ENCODE measurements at places on chromosomes 4 and X.

DNA sequence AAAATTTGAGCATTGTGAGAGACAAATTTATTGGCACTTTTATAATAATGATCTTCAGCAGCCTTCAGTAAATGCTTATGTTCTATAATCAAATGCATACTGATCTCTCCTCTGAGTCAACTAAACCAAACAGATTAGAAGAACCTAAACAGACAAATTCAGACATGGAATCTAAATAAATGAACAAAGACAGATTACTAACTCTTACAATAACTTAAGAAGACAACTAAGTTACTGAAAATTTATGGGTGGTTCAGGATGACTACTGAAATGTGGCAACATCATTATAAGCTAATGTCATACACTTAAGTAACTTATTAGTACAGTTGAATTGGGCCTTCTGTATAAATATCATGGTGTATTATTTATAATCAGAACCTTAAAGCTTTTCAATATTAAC lies 127.3 kb downstream of the NEK1 start:
- no peak for DNase-seq

GRCh38 chrX:94633237-94633636 lies 959.2 kb downstream of the FAM133A start:
- DNase-seq: no peak

- DNase-seq: no peak
These were observed 1.0 kb upstream of the PLA2G12A start for GRCh38 chr4:109730619-109731545.

DNA sequence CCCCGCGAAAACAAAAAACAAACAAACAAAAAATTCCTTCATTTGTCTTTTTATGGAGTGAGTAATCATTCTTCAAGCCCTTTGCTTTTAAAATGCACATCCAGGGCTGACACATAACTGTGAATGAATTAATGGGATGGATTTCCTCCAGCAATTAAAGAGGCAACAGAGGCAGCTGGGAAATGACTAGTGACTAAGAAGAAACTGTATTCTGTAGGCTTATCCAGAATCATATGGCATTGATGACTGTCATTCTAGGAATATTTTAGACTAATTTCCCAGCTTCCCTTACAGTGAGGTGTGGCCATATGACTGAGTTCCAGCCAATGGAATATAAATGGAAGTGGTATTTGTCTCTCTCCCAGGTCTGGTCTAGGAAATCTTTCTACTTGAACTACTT lies 46.8 kb upstream of the PDE5A start:
- DNase-seq: no peak

GRCh38 chr4:152106113-152106763 lies 345.4 kb upstream of the GATB start:
- no peak for DNase-seq

DNA sequence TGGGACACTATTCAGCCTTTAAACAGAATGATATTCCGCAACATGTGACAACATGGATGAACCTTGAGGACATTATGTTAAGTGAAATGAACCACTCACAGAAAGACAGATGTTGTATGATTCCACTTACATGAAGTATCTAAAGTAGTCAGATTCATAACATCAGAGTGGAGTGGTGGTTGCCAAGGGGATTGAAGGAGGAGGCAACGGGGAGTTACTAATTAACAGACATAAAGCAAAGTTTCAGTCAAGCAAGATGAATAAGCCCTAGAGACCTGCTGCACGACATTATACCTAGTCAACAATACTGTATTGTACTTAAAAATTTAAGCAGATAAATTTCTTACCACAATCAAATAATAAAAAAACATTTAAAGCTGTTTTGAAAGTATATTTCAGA lies 105.0 kb upstream of the NR0B1 start:
- no peak for DNase-seq

DNA sequence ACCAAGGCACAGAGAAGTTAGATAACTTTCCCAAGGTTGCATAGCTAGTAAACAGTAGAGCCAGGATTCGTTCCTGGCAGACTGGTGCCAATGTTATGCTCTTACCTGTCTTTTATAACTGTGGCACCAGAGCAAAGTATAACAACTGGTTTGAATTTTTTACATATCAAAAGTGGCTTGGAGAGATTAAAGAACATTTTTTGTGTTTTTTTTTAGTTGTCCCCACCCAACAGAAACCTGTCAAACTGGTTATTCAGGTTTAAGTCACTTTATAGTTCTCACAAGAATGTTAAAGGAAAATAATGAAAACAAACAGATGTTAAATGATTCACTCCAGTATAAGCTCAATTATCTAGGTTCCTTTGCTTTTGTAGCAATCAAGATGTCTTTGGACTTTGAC lies 15.6 kb upstream of the FAM47E start:
- DNase-seq: no peak

DNA sequence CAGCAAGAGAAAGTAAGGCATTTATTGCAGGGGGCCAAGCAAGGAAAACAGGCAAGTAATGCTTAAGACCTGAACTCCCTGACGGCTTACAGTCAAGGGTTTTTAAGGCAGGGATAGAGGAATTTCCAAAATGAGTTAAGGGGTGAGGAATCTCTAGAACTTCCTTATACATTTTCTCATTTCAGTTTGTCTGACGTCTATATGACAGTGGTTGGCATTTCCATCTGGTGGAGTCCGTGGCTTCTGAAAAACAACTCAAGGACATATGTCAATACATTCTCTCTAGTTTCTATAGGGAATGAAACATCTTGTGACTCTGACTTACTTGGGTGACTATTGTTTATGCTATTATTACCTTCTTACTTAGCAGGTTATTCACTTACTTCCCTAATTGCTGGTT lies 19.3 kb upstream of the GUCY2F start:
- DNase-seq: no peak

GRCh38 chr4:152065545-152065944 lies 304.7 kb upstream of the GATB start:
- DNase-seq: no peak

GRCh38 chr4:185920171-185920570 lies 108.2 kb upstream of the SORBS2 start:
- no peak for DNase-seq

GRCh38 chr4:123110147-123110546 lies 187.8 kb upstream of the NUDT6 start:
- no peak for DNase-seq

DNA sequence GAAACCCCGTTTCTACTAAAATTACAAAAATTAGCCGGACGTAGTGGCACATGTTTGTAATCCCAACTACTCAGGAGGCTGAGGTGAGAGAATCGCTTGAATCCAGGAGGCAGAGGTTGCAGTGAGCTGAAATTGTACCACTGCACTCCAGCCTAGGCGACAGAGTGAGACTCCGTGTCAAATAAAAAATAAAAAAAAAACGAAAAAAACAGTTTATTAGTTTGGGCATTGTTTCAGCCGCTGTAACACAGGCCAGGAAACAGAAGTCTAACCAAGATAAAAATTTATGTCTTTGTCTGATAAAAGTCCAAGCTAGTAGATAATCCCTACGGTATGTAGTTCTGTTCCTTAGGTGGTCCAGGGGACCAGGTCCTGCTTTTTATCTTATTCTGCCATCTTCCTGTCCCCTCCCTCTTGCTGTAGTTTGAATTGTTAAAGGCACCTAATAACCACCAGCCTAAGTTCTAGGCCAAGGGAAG lies 21.4 kb downstream of the USO1 start:
- DNase-seq: no peak

- DNase-seq: no peak
These were observed 115.2 kb upstream of the KIT start for GRCh38 chr4:54542540-54543041.

DNA sequence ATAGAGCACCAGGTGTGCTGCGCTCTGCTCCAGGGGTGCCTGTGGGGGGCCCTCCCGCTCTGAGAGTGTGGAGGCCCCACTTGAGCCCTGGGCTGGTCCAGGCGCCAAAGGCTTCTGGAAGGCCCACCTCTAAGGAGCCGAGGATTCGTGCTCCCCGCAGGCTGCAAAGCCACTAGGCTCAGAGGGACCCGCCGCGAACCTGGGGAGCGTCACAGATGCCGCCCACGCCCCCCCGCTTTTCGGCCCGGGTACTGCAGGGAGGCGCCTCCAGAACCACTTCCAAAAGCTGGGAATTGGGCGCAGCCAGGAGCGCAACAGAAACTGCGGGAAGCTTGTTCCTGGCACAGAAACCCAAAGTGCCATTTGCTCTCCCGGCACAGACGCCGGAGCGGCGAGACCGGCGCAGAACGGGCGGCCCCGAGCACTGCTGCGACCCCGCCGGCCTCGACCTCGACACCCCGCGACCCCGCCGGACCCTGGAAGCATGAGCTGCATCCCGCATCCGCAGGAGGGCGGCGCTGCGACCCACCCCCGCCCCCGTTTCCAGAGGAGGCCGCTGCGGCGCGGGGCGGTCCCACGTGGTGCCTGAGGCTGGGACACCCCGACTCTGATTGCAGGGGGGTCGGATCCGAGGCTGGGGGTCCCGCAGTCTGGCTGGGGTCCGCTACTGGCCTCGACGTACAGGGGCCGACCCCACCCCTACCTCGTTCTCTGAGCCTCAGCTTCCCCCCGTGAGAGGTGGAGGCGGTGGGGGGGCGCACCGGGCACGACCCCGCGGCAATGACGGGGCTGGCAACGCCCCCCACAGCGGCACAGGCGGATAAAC lies 30.8 kb downstream of the CPLX1 start:
- no peak for DNase-seq

DNA sequence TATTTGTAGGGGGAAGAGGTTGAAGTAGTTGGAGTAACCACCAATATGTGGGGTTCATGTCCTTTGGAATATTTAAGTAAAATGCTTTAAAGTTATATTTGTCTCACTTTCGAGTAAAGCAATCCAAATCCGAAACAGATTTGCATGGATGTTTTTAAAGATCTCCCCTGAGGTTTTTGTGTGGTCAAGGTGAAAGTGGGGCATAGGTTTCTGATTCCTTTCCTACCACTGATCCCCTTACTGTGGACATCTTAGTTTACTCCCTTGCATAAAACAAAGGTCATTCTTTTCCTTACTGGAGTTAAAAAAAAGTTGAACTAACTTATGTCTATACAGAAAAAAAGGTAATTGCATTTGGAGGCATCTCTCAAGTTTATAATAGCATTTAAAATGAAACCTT lies 71.9 kb upstream of the PHOX2B start:
- DNase-seq: no peak

DNA sequence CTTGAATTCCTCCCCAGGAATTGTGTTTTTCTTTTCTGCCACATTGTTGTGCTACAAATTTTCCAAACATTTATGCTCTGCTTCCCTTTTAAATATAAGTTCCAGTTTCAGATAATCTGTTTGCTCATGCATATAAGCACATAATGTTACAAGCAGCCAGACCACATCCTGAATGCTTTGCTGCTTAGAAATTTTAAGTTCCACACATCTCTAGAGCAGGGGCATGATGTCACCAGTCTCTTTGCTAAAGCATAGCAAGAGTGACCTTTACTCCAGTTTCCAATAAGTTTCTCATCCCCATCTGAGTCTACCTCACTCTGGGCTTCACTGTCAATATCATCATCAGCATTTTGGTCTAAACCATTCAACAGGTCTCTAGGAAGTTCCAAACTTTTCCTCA lies 932.5 kb downstream of the SH3BGRL start:
- DNase-seq: no peak

- no peak for DNase-seq
These were observed 30.4 kb upstream of the CLTRN start for GRCh38 chrX:15694941-15695451.

DNA sequence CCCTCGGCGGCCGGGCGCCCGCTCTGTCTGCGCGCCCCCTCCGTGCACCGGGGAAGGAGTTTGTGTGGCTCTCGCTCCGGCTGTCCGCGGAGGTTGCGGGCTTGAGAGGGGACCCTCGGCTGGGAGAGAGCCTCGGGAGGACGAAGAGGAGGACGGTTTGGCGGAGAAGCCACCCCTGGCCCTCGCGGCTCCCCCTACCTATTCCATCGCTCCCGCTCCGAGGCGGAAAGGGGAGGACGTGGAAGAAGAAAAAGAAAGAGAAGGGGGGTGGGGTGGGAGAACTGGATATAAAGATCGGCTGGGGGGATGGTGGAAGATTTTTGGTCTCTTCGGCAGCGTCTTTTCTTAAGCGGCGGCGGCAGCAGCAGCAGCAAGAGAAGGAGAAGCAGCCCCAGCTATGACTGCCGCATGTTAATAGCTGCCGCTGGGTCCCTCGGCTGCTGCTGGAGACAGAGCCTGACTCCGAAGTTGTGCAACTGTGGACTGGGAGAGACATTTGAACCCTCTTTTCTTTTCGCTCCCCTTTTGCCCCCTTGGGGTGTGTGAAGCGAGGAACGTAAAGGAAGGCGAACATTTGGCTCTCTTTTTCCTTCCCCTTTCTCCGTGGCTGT lies 895 bp downstream of the ADGRL3 start:
- no peak for DNase-seq

GRCh38 chr4:39067451-39067850 lies 5.4 kb downstream of the KLHL5 start:
- DNase-seq: no peak

- DNase-seq: no peak
These were observed 332.5 kb downstream of the GRID2 start for GRCh38 chr4:92636038-92636806.

GRCh38 chr4:74400395-74400794 lies 35.5 kb downstream of the EREG start:
- no peak for DNase-seq

DNA sequence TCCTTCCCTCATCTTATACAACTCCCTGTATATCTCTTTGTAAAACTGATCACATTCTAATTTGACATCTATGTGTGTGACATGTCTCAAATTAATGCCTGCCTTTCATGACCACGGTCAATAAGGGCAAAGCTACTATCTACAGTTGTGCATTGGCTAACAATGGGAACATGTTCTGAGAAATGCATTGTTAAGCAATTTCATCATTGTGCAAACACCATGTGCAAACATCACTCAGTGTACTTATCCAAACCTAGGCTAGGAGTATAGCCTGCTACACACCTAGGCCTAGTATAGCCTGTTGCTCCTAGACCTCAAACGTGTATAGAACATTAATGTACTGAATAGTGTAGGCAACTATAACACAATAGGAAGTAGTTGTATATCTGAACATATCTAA lies 95.0 kb downstream of the BANK1 start:
- DNase-seq: no peak

GRCh38 chr4:43113196-43113595 lies 220.7 kb downstream of the GRXCR1 start:
- DNase-seq: no peak

- DNase-seq: no peak
These were observed 201.6 kb downstream of the QDPR start for GRCh38 chr4:17310269-17310652.

GRCh38 chr4:158161551-158162354 lies 11.1 kb downstream of the GASK1B start:
- DNase-seq: no peak

DNA sequence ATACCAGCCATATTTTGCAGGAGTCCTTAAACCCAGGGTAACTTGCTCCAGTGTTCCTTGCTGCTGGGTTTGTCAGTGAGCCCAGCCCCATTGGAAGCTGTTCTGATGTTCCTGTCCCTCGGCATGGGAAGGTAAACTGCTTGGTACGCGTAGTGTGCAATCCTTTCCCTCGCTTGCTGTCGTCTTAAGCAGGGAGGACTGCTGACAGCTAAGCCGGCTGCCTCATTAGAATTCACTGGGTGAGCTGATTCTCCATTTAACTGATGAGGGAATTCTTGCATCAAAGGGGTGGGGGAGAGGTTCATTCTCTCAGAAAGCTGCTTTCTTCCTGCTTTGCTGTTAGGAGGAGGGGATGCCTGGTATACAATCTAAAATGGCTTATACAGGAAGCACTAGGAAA lies 164.6 kb downstream of the MID1IP1 start:
- DNase-seq: no peak

- DNase-seq: no peak
These were observed 77.7 kb upstream of the INTU start for GRCh38 chr4:127555106-127555505.
